ENCODE measurements at places on chromosomes 1 and 21.

DNA sequence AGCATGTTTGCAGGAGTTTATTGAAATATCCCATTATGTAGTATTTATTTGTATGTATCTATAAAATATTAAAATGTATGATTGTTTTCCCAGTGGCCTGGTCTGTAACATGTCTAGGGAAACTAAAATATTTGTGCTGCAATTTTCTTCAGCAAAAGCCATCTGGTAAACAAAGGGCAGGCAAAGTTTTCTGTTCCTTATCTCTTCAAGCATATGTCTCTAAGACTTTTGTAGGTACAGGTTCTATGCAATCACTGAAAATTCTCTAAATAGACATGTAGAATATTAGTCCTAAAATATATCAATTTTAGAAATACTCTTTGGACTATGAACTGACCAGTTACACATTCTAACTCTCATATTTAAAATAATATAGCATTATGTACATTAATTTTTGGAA is 585.8 kb upstream of the RGS18 start:
- H3K4me3 ChIP-seq: no peak overlapping the region
- no peaks in the 10 kb centered on the region for H3K4me1 ChIP-seq
- H3K27ac ChIP-seq: no peak overlapping the region
- H3K36me3 ChIP-seq: no peaks in the 10 kb centered on the region
- H3K27me3 ChIP-seq: no peaks in the 10 kb centered on the region
- DNase-seq: no peak

DNA sequence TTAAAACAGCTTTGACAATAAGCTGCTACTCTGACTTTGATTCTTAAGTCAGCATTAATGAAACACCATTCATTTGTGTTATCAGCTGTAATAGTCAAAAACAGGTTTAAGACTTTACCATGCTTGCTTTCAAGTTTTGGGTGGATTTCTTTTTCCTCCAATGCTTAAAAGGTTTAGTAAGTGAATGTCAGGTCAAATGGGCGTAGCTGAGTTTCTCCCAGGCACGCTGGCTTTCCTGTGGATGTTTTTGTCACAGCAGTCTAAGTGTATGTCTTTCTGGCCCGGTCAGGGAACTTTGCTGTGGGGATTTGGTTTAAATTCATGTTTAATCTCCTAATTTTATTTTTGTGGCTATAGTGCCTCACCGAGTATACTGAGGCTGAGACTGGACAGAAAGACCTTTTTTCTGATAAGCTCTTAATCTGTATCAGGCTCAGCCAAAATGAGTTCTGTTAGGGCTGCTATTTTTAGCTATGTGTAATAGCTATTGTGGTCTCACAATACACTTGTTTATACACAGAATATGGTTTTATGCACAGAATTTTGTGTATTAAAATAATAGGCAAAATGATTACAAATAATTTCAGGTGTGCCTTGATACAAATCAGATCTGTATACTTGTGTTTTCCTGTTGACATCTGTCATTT is 292.8 kb downstream of the DISC1 start:
- no peaks in the 10 kb centered on the region for H3K27me3 ChIP-seq
- no peak for DNase-seq
- H3K36me3 ChIP-seq: no peaks in the 10 kb centered on the region
- H3K27ac ChIP-seq: no peak overlapping the region
- H3K4me3 ChIP-seq: no peak overlapping the region
- peaks cover 24% of the 10 kb centered on the region for H3K4me1 ChIP-seq

GRCh38 chr1:1869469-1869868 is 21.4 kb downstream of the GNB1 start:
- peak overlapping the region; percentile 62 for H3K27ac ChIP-seq
- peaks cover 29% of the 10 kb centered on the region for H3K36me3 ChIP-seq
- no peak for DNase-seq
- no peak overlapping the region for H3K4me3 ChIP-seq

GRCh38 chr21:14143999-14144398 is 66.8 kb downstream of the LIPI start:
- no peak overlapping the region for H3K4me3 ChIP-seq
- H3K27me3 ChIP-seq: peaks cover 3% of the 10 kb centered on the region
- H3K36me3 ChIP-seq: peaks cover 14% of the 10 kb centered on the region
- H3K4me1 ChIP-seq: no peaks in the 10 kb centered on the region
- DNase-seq: no peak

DNA sequence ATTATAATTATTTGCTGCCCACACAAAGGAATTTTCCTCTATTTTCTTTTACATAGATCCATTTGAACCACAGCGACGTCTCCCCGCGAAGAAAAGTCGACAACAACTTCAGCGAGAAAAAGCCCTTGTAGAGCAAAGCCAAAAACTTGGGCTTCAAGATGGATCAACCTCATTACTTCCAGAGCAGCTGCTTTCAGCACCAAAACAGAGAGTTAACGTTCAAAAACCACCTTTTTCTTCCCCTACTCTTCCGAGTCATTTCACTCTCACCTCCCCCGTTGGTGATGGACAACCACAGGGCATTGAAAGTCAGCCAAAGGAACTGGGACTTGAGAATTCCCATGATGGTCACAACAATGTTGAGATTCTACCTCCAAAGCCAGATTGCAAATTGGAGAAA is 7.2 kb downstream of the GORAB start:
- no peak overlapping the region for H3K4me3 ChIP-seq
- H3K27ac ChIP-seq: 0 out of 2 replicates have a peak overlapping the region, but pooled peaks have one; percentile 36
- peaks cover 54% of the 10 kb centered on the region for H3K36me3 ChIP-seq
- no peak for DNase-seq

- no peak overlapping the region for H3K4me3 ChIP-seq
- H3K4me1 ChIP-seq: peaks cover 8% of the 10 kb centered on the region
- H3K27me3 ChIP-seq: peaks cover 68% of the 10 kb centered on the region
- DNase-seq: no peak
- H3K36me3 ChIP-seq: no peaks in the 10 kb centered on the region
- no peak overlapping the region for H3K27ac ChIP-seq
These were observed 2.0 kb downstream of the KANK4 start for GRCh38 chr1:62317021-62317768.

- H3K4me1 ChIP-seq: no peaks in the 10 kb centered on the region
- H3K27me3 ChIP-seq: no peaks in the 10 kb centered on the region
- H3K36me3 ChIP-seq: no peaks in the 10 kb centered on the region
- no peak for DNase-seq
- H3K4me3 ChIP-seq: no peak overlapping the region
- no peak overlapping the region for H3K27ac ChIP-seq
These were observed 113.0 kb downstream of the TSEN15 start for GRCh38 chr1:184164536-184164935.

DNA sequence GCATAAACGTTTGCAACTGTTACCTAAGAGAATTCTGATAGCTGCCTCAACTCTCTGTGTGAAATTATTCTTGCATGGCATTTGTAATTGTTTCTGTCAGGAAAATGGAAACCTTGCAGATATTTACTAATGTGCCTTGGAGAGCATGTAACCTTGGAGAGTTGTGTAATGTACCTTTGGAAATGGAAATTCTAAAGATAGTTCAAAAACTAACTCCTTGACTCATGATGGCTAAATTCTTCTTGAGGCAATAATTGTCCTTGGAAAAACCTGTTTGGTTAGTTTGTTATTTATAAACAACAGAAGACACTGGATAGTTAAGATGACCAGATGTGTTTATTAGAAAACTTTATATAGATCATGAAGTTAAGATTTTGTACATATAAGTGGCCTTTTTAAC is 1033.8 kb downstream of the PLA2G4A start:
- H3K4me3 ChIP-seq: no peak overlapping the region
- H3K27ac ChIP-seq: no peak overlapping the region
- peaks cover 3% of the 10 kb centered on the region for H3K4me1 ChIP-seq

DNA sequence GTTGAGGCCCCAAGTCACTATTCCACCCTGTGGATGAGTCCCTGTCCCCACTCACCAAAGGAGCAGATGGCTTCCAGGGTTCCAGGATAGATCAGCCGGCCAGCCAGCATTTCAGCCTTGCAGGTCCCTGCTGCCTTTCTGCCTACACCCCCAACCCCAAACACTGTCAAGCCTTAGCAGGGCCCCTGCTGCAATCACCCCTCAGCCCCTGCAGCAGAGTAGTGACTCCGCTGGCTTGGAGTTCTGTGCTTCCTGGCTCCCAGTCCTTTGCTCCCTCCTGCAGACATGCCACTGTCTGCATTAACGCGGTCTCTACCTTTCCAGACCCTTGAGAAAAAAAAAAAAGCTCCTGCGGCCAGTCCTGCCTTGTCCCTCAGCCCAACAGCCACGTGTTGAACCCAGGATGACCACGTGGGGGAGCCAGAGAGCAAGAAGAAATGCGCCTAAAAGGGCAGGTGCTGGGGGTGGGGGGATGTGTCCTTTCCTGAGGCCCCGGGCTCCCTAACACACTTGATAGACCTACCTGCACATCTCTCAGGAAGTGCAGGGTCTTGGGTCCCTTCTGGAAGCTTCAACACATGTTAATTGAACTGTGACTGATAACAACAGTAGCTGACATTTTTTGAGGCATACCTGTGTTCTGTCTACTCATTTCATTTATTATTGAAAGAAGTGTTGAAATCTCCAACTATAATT is 37.4 kb downstream of the RASSF5 start:
- H3K4me3 ChIP-seq: no peak overlapping the region
- no peaks in the 10 kb centered on the region for H3K36me3 ChIP-seq
- H3K27me3 ChIP-seq: no peaks in the 10 kb centered on the region
- peak; percentile 96 for DNase-seq
- H3K4me1 ChIP-seq: peaks cover 8% of the 10 kb centered on the region

- H3K27me3 ChIP-seq: no peaks in the 10 kb centered on the region
- H3K36me3 ChIP-seq: peaks cover 15% of the 10 kb centered on the region
- DNase-seq: peak; percentile 57
- H3K4me1 ChIP-seq: no peaks in the 10 kb centered on the region
- H3K27ac ChIP-seq: peak overlapping the region; percentile 19
These were observed 111.9 kb upstream of the L1TD1 start for GRCh38 chr1:62082456-62083363.

- peaks cover 11% of the 10 kb centered on the region for H3K36me3 ChIP-seq
- no peak for DNase-seq
- H3K4me1 ChIP-seq: no peaks in the 10 kb centered on the region
- H3K4me3 ChIP-seq: no peak overlapping the region
These were observed 69.6 kb upstream of the KCTD3 start for GRCh38 chr1:215497528-215497927.

DNA sequence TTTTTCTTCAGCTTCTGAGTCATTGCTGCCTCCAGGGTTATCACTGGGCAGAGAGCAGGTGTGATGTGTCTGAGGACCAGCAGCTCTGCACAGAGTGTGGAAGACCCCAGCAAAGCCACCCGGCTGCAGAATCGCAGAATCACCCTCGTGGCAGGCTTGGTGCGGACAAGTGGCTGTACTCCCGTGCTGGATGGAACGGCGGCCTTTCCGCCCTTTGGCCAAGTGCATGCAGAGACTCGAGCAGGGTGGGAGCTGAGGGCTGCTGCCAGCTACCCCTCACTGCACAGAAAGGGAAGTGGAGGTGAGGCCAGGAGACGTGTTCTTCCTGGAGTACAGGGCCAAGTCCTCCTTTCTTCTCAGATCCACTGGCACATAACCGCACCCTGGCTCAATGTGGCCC is 162.5 kb downstream of the PCBP3 start:
- no peaks in the 10 kb centered on the region for H3K36me3 ChIP-seq
- no peak for DNase-seq
- H3K4me3 ChIP-seq: no peak overlapping the region
- no peak overlapping the region for H3K27ac ChIP-seq
- H3K4me1 ChIP-seq: no peaks in the 10 kb centered on the region

GRCh38 chr1:169367096-169367685 is 406 bp downstream of the NME7 start:
- no peaks in the 10 kb centered on the region for H3K4me1 ChIP-seq
- H3K27me3 ChIP-seq: no peaks in the 10 kb centered on the region
- H3K27ac ChIP-seq: no peak overlapping the region
- peaks cover 4% of the 10 kb centered on the region for H3K36me3 ChIP-seq

DNA sequence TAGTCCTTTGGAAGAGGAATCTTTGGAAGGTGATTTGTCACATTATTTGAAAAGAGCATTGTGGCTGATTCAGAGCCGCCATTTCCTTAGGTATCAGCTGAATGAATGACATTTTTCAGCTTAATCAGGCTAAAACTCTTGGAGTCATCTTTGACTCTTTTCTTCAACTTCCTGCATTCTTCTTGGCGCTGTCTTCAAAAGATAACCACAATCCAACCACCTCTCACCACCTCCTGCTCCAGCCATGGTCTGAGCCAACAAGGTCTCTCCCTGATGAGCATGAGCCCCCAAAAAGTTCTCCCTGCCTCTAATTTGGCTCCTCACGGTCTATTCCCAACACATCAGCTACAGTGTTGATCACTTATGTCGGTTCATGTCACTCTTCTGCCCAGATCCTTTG is 297.6 kb upstream of the RUNX1 start:
- H3K27ac ChIP-seq: no peak overlapping the region
- peaks cover 6% of the 10 kb centered on the region for H3K4me1 ChIP-seq
- no peaks in the 10 kb centered on the region for H3K27me3 ChIP-seq
- peaks cover 2% of the 10 kb centered on the region for H3K36me3 ChIP-seq
- no peak for DNase-seq

DNA sequence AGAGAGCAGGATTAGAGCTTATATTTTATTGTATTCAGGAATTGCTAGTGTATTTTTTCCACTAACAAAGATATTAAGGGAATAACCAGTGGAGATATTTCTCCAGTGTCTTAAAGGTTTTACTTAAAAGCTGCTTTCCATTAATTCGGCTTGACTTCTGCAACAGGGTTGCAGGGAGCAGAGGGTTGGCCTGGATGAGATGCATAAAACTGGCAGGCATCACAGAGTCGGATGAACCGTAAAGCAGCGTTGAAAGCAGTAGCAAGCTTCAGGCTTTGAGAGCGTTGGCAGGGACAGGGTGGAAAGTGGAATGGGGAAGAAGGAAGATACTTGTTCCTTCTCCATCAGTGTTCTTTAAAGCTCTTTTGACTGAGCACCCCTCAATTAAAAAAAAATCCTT is 237.2 kb downstream of the LMO4 start:
- no peak for DNase-seq
- H3K36me3 ChIP-seq: no peaks in the 10 kb centered on the region
- H3K4me3 ChIP-seq: no peak overlapping the region
- H3K27me3 ChIP-seq: no peaks in the 10 kb centered on the region

DNA sequence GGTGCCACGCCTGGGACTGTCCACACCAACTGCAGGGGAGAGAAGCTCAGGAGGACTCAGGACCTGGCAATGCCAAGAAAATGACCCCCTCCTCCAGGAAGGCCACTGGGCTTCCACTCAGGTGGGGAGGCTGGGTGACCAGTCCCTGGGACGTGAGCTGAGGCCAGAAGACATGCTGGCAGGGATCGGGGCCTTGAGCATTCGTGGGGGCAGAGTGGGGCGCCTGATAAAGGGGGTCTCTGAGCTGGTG is 15.3 kb upstream of the COL6A2 start:
- H3K4me3 ChIP-seq: no peak overlapping the region
- peaks cover 5% of the 10 kb centered on the region for H3K36me3 ChIP-seq
- H3K27me3 ChIP-seq: no peaks in the 10 kb centered on the region
- DNase-seq: no peak

- no peak overlapping the region for H3K4me3 ChIP-seq
- H3K36me3 ChIP-seq: no peaks in the 10 kb centered on the region
- no peak for DNase-seq
- H3K27me3 ChIP-seq: no peaks in the 10 kb centered on the region
These were observed 95.5 kb downstream of the LYPLAL1 start for GRCh38 chr1:219269171-219269570.

Data from WTC11 (cell line).